ENCODE measurements at places on chromosomes 7 and 10.
A peak's percentile ranks its signal among the peaks of the same experiment; 100 is the strongest.

DNA sequence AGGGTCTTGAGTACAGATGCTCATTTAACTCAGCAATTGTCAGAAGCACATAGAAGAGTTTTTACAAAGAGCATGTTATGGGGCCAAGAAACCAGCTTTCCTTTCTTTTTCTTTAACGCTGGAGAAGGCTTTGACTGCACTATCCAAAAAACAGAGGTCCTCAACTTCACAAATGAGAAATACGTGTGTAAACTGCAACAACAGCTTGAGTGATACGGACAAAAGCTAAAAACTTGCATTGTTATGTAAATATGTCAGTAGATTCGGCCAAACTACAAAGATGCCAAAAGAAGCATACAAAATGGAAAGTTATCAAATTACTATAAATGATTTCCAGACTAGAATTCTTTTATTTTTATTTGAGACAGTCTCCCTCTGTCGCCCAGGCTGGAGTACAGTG lies 62.4 kb upstream of the C10orf90 start:
- DNase-seq: no peak

GRCh38 chr10:14022954-14023672 lies 307.6 kb downstream of the FRMD4A start:
- no peak for DNase-seq

DNA sequence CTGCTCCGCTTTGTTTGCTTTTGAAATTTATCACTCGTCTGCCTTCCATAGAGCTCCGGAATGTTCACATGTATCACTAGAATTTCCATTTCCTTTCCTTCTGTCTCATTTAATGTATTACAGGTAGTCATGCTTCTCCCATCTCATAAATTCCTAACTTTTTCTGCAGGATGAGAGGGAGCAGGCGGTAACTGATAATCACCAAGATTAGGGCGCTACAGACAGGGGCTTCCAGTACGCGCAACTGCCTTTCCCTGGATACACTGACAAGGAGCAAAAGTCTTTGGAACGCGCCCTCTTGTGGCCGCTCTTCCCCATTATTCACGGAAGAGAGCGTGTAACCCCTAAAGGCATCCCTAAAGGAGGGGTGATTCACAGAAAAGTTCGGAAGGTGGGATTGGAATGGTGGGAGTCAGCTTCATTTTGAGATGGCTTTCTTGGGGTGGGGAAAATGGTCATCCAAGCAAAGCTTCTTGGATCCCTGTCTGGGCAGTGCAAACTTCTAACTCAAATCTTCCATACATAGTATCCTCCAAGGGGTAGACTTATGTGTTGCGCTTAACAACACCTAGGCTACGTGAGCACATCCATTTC lies 6.5 kb downstream of the INHBA start:
- peak; percentile 52 for DNase-seq

- no peak for DNase-seq
Observed at GRCh38 chr10:132637477-132638129, 100.0 kb downstream of the INPP5A start.

DNA sequence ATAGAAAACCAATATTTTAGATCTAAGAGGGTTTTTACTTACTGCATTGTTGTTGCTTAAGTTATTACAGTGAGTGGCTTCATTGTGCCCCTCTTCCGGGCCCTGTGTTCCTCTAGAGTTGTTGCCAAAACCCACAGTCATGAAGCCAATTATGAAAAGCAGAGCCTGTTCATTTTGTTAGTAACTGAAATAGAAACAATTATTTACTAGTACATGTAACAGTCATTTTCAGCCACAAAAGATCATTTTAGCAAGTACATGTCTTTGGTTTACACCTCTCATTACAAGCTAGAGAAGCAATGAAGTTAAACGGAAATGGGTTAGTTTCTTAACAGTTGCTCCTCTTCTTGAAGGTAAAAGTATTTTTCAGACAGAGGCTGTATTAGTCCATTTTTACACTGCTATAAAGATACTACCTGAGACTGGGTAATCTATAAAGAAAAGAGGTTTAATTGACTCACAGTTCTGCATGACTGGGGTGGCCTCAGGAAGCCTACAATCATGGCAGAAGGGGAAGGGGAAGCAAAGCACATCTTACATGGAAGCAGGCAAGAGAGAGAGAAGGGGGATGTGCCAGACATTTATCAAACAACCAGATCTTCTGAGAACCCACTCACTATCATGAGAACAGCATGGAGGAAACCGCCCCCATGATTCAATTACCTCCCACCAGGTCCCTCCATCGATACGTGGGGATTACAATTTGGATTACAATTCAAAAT lies 380.5 kb downstream of the SFMBT2 start:
- DNase-seq: no peak

DNA sequence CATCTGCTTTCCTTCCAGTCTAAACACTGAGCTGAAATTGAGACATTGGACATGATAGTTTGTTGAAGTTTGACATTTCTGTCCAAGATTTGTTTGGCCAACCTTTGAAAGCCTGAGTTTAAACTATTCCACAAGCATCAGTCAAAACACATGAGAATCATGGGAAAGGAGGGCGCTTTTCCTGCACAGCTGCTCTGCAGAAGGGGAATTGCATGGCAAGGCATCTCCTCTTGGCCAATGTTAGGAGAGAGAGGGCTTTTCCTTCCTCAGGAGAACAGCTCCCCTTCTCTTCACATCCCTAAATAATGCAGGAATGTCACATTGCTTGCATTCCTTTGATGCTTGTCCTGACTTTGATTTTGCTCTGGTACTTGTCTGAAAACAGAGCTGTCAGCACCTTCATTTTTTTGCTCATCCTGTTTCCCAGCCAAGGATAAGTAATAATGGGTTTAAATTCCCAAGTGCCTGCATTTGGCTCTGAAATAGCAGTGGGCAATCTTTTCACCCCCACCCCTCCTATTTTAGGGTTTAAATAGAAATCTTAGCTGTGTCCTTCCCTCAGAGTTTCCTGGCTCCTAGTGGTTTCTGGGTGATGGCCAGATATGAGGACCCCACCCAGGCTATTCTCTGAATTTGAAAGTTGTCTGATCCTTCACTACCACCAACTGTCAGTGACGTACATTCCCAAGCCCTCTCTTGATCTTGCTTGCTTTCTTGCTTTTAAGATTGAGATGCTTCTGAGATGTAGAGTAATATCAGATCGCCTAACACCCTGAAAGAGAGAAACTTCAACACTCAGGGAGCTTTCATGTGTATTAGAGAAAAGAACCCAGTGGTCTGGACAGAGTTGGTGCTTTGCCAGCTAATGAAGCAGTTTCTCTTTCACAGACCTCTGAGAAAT lies 75.2 kb upstream of the NPVF start:
- no peak for DNase-seq

DNA sequence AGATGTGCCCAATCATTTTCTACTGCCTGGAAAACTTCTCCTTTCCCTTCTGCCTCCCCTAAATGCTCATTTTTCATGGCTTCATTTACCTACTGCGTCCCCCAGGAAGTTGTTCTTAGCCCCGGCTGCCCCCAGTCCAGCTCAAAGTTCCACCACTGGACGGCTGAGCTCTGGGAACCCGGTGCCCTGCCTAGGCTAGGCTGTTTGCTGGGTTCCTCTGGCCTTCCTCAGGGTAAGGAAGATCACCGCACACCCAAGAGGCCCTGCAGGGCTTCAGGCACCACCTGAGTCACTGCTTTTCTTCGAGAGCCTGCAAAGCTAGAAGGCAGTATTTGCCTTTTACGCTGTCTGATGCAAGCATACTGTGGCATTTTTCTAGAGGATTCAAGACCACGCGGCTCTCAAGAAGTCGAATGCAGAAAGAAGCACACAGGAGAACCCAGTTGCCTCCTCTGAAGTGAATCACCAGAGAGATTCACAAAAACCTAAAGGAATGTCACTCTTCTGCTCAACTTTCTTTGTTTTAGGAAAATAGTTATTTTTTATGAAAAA lies 46.7 kb upstream of the ZMIZ1 start:
- DNase-seq: no peak

DNA sequence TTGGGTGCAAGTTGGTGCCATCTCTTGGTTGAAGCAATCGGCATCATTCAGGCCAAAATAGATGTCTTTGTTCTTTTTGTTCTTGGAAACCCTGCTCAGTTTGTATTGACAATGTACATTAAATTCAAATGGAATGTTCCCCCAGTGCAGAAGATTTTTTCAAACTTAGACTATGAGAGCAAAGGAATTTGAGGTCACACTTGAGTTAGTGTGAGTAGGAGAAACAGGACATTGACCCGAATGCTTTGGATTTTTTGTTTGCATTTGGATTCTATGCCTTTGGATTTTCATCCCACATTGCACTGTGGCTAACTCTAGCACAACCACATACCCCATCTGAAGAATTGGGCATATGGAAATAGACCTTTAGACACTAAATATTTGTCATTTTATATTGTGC lies 480.0 kb downstream of the GALNT17 start:
- DNase-seq: no peak

- DNase-seq: no peak
Observed at GRCh38 chr10:60114765-60115586, 208.6 kb upstream of the CCDC6 start.

DNA sequence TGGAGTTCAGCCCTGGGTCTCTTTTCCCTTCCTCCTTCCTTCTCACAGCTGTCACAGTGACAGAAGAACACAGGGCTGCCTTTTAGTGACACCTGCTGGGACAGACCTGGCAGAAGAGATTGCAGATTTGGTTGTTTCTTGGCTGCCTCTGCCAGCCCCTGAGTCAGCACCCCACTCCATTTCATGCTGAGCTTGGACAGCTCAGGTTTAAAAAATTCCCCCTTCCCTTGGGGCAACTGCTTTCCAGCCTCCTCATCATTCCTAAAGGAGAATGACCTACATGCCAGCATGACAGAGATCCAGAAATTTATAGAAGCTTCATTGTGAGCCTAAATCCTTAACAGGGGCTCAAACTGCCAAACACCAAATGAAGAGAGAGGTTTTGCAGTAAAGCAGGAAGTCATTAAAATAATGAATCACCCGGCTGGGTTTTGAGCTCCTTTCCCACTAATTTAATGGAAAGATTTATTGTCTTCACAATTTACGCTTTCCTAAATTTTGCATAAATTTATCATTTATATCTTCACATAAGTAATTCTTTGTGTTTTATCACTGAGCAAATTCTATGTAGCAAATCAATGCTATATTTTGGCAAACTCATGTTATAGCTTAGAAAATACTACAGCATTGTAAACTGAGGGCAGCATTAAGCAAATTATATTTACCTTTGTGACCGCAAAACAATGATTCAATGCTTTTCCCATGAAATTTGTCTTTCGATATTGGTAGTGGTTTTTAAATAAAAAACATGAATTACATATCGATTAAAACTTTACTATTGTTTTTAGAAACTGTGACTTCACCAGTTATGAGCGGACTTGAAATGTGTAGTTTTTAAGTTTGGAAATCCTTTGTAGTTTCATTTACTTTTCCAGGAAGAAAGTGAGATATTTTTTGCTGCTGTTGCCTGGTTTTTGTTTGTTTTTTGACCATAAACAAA lies 399.5 kb upstream of the ANKRD30A start:
- peak; percentile 3 for DNase-seq

GRCh38 chr10:131751827-131752775 lies 148.7 kb upstream of the PPP2R2D start:
- no peak for DNase-seq

DNA sequence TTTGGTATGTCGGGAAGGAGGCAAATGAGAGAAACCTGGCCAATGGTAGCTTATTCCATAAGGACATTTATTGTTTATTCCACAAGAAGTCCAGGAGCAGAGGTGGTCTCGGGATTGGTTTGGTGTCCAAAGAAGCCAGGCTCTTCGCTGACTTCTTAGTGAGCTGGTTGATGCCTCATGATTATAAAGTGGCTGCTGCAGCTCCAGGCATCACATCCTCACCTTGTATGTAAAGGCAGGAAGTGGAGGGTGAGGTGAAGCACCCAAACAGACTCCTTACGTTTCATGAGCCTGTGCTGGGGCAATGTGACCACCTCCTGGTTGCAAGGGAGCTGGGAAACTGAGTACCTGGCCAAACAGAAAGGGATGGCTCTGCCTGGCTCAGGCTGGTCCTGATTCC lies 92.4 kb downstream of the MYL10 start:
- no peak for DNase-seq

GRCh38 chr7:139718141-139718540 lies 59.7 kb downstream of the HIPK2 start:
- no peak for DNase-seq

- peak; percentile 27 for DNase-seq
Observed at GRCh38 chr7:111752022-111752582, 189.8 kb upstream of the IMMP2L start.

DNA sequence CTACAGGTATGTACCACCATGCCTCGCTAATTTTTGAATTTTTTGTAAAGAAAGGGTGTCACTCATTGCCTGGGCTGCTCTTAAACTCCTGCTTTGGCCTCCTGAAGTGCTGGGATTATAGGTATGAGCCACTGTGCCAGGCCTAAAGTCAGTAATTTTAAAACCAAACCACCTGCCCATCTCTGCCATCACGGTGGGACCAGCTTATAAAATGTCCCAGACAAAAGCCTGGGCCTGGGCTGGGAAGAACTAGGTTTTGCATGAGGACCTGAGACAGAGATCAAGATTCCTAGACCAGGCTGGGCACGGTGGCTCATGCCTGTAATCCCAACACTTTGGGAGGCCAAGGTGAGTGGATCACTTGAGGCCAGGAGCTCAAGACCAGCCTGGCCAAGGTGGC lies 395.6 kb downstream of the CALN1 start:
- no peak for DNase-seq

DNA sequence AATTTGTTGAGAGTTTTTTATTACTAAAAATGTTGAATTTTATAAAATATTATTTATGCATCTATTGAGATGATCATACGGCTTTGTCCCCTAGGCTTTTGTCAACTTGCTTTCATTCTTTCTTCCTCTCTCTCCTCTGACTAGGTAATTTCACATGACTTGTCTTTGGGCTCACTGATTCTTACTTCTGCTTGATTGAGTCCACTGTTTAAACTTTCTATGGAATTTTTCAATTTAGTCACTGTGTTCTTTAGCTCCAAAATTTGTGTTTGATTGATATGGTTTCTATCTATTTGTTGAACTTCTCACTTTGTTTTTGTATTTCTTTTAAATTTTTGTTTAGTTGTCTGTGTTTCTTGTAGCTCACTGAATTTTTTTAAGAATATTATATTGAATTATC lies 65.9 kb upstream of the PTPRZ1 start:
- DNase-seq: no peak

DNA sequence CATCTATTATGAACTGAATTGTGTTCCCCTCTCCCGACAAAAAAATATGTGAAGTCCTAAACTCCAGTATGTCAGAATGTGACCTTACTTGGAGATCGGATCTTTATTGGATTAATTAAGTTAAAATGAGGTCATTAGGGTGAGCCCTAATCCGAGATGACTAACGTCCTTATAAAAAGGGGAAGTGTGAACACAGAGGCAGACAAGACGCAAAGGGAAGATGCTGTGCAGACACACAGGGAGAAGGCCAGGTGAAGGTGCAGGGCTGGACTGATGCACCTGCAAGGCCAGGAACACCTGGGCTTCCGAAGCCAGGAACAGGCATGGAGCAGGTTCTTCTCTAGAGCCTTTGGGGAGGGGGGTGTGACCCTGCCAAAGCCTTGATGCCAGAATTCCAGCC lies 187.8 kb downstream of the PARD3 start:
- no peak for DNase-seq

- DNase-seq: no peak
Observed at GRCh38 chr10:96889415-96890171, 57.5 kb downstream of the LCOR start.
